ENCODE measurements at places on chromosomes 12 and 14. TPM values are rescaled to one million over a fixed set of nuclear protein-coding genes. Genes with fewer than 3 reads are reported as not detected.

DNA sequence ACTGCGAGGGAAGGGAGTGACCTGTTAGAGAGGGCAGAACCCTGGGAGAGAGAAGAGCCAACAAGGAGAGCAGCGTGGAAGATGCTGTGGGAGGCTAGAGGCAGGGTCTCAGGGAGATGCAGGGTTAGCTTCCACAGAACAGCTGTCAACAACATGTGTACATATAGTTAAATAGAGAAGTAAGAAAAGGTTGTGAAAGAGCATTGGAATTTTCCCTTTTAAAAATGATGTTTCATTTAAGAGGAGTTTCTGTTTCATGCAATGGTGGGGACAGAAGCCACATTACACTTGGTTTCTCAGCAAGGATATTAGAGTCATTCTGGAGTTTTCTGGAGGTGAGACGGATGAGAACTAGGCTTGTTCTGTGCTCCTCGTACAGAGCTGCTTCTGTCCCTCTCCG is 23.8 kb upstream of the TBC1D30 start:
- no peak for DNase-seq

DNA sequence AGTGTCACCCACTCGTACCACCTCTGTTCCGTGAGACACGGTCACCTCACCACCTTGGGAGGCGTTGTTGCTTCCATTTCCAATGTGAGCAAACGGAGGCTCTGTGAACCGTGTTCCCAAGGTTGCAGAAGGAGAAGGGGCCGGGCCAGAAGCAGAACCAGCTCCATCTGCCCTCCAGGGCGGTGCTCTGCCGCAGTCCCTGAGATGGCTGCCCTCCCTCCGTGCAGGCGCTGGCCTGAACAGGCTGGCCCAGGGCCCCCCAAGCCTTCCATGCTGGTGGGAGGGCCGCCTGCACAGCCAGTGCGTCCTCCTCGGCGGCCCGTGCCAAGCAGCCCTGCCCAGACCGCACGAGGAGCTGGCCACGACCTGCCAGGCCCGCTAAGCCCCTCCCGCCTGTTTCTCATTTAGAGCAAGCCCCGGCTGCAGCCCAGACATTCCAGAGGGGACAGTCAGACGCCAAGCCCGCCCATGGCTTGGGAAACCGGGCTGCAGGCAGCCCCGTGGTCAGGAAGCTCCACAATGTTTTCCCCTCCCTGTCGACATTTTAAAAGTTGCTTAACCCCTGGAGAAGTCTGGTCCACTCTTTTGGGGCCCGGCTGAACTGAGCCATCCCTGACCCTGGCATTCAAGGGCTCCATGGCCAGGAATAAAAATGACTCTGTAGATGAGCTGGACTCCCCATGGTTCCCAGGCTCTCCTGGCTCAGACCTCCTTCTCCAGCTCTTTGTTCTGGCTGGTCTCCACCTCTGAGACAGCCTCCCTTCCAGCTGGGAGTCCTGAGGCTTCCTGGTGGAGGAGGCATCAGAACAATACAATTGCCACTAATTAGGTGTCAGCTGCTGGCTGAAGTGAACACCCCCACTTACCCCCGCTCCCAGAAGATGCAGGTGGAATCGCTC is 236.0 kb downstream of the BCL11B start:
- DNase-seq, result peak; percentile 97

DNA sequence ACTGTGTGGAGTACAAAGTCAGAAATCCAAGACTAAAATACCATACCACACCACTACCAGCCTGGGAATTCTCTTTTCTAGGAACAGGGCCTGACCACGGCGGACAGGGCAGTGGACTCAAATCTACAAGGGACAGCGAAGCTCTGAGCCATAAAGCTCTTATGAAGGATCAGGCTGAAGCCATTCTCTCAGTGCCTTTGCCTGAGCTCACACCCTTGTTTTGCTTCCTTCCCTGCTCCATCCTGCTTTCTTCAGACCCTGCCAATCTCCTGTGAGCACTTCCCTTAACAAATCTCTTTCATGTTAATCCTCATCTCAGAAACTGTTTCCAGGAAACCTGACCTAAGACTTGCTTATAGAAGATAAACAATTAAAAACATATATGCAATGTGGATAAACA is 398.5 kb downstream of the MDGA2 start:
- no peak for DNase-seq

GRCh38 chr14:71380271-71380670 is 473.0 kb downstream of the PCNX1 start:
- peak; percentile 35 for DNase-seq

DNA sequence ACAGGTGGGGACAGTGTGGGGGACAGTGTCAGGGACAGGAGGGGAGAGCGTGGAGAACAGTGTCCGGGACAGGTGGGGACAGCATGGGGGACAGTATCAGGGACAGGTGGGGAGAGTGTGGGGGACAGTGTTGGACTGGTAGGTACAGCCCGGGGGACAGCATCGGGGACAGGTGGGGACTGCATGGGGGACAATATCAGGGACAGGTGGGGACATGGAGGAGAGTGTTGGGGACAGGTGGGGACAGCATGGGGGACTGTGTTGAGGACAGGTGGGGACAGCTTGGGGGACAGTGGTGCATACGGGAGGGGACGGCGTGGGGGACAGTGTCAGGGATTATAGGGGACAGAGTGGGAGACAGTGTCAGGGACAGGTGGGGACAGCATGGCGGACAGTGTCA is 212.3 kb downstream of the TMEM121 start:
- DNase-seq, result no peak

- DNase-seq, result no peak
These were observed 9.0 kb downstream of the TGM1 start for GRCh38 chr14:24253936-24254335.

DNA sequence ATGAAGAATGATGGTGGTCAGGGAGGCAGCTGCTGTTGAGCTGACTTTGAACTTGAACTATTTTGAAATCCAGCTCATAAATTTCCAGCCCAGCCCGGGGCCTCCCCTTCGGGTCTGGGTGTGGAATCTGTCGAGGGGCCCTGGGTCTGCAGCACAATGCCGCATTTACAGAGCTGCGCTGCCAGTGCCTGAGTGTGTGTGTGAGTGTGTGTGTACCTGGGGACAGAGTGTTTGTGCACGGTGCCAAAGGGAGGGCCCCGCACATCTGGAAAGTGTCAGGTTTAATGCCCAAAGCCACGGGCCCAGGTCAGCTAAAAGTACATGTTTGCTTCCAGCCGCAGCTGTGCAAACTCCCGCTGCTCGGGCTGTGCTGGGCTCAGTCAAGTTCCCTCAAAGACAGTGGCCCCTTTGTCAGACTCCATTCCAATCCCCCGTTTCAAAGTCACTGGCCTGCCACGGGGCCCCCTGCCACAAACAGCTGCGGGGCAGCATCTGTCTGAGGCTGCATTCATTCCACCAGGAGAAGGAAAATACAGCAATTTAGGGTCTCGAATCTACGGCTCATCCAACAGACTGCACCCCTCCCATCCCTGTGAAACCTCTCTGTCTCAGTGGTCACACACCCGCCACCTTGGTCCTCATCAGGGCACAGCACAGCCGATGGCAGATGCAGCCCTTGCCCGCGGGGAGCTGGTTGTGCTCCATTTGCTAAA is 16.3 kb upstream of the RFLNA start:
- DNase-seq, result no peak

GRCh38 chr14:70097576-70098249 is 91.0 kb downstream of the SLC8A3 start:
- no peak for DNase-seq

Gene ZNF10
- total RNA-seq, result 5.8 TPM

Gene RNASE7
- not detected for total RNA-seq

Gene KRT72
- not detected for total RNA-seq

Gene CPSF6
- total RNA-seq, result 30.6 TPM

Gene SDR9C7
- not detected for total RNA-seq

Gene ACOT6
- total RNA-seq, result not detected

Gene IFT43
- total RNA-seq, result 41.5 TPM

Data from Daoy (cell line).